ENCODE measurements at places on chromosomes 4 and X.

DNA sequence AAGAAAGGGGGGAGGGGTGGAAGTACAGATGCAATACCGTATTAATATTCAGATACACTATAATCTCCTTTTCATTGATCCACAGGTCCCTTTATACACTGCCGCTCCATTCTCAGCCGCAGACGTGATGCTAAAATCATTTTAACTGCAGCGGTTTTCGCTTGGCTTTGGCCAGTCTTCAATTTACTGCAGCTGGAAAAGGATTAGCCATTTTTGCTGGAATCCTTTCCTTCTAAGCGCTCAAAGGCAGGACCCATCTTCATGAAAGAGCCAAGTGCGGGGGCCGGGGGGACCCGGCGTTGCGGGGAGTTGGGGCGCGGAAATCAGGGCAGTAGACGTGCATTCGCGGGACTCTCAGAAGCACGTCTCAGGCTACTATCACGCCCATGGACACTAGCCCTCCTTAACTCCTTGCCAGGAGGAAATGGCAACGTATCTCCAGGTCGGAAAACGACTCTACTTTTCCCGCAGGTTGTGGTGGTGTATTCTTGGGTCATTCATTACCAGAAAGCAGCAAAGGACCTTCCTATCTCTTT lies 1.7 kb upstream of the PCDH10 start:
- DNase-seq: no peak

- DNase-seq: no peak
Observed at GRCh38 chr4:189001971-189002450, 862.8 kb downstream of the TRIML1 start.

DNA sequence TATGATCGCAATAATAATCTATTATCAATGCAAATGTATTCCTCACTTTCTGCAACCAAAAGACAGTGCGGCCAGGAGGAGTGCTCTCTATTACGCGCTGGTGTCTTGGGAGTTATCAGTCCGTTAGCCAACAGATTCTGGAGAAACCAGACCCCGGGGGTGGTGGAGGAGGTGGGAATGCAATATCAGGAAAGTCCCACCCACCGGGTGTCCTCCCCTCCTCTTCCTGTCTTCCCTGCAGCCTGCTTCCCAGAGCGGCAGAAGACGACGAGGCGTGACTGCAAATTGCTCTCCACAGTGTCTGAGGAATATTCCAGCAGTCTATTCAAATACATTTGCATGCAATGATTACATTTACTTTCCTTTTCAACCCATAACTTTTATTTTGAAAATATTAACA lies 17.9 kb upstream of the TLR3 start:
- no peak for DNase-seq

GRCh38 chrX:136674270-136674985 lies 26.5 kb downstream of the CD40LG start:
- no peak for DNase-seq

- DNase-seq: no peak
Observed at GRCh38 chrX:87397103-87397886, 120.3 kb upstream of the KLHL4 start.

- no peak for DNase-seq
Observed at GRCh38 chr4:150310159-150310895, 232.1 kb downstream of the DCLK2 start.

- no peak for DNase-seq
Observed at GRCh38 chrX:150028692-150029091, 90.4 kb upstream of the EOLA2 start.

GRCh38 chrX:114582264-114582632 lies 1.6 kb upstream of the HTR2C start:
- no peak for DNase-seq

DNA sequence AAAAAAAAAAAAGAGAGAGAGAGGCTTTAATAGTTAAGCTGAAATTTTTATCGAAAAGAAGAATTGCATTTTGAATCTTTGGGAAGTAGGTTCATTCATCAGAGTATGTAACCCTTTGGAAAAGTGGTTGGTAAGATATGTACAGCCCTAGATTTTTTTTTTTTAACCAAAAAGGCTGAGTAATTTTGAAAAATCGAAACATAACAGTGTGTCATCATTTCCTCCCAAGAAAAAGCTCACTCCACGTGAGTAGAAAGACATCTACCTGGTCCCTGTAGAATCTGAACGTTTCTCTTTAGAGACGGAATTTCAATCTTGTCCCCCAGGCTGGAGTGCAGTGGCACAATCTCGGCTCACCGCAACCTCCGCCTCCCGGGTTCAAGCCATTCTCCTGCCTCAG lies 16.2 kb downstream of the SHOX start:
- no peak for DNase-seq

DNA sequence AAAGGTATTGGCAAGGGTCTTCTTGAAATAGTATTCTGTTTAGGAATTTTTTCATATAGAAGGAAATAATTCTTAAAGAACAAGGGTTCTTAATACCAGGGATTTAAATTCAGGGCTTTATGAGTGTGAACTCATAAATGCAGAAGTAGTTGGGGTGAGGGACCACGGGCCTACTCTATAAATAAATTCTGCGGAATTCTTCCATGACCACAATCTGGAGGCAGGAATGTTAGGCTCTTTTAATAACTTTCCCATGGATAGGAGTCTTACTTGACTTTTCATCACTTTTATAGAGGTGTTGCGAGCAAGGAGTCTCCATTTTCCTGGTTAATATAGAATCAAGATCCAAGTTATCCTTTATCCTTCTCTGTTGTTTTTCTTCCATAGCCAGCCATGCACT lies 76.7 kb upstream of the SLC4A4 start:
- DNase-seq: no peak

DNA sequence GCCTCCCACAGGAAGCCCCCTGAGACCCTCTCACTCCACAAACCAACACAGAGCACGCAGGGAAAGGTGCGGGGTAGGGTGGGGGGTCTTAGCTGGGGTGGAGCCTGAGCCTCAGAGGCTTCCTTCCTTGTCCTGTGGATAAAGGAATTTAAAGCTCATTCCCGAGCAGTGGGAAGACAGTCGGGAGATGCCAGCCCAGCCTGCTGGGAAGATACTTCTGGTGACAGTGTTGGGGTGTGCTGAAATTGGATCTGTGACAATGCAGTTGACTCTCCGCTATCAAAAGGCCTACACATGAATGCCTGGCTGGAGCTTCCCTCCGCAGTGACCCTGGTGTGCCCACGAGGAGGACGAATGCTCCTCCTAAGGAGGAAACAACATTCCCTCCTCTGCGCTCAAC lies 45.5 kb downstream of the JAKMIP1 start:
- DNase-seq: no peak

GRCh38 chr4:26176598-26177149 lies 144.1 kb upstream of the RBPJ start:
- no peak for DNase-seq

DNA sequence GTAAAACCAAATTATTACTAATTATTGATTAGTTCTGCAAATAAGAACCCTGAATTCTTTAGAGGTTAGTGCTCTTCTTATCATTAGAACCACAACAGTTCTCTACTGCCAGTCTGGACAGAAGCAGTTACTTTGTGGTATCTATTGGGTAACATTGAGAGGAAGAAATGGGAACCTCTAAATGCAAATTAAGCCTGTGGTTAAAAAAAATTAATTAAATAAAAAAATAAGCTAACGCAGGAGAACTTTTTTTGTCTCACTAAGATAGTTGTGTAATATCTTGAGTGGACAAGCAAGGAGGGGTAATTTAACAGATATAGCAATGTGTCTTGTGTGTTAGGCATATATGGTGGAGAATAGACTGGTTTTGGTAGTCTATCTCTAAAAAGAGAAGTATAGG lies 32.9 kb upstream of the TET2 start:
- DNase-seq: no peak

DNA sequence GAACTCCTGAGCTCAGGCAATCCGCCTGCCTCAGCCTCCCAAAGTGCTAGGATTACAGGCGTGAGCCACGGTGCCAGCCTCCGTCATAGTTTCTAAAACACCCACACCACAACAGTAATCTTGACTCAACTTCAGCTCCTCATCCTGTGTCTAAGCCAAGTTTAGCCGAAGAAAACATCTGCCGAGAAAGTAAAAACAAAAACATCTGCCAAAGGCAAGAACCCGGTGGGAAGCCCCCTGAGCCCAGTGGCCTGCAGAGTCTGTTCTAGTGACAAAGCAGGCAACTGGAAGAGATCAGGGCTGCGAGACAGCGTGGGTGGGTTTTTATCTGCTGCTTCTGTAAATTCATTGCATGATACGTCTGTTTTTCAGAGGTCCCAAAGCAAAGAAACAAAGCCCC lies 26.6 kb upstream of the CD99 start:
- DNase-seq: no peak

- DNase-seq: no peak
Observed at GRCh38 chr4:155972098-155972497, 18.4 kb upstream of the CTSO start.

GRCh38 chr4:185693548-185694215 lies 118.3 kb downstream of the SORBS2 start:
- no peak for DNase-seq

DNA sequence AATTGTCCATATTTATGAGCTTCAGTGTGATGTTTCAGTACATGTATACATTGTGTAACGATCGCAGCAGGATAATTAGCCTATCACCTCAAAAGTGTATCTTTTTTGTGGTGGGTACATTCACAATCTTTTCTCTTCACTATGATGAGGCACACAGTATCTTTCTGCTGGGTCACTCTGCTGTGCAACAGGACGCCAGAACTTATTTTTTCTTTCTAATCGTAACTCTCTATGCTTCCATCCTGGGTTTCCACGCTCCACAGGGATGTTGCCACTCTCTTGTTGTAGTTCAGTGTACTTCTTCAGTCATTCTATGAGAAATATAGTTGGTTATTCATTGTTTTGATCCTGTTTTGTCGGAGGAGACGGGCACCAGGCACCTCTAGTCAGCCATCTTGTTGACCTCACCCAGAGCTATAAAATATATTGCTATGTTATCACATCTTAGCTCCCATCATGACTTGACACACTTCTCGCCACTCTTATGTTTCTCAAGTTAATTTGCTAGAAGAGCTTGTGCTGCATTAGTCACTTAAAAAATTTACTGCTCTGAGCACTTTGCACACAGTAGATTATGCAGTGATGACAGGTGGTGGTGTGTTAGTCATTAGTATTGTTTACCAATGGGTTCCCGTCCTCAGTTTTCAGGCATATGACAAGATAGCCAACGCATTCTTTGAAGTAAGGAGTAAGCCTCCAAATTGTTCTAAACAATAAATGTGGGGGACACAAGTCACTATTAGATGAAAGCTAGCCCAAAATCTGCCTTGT lies 1002.7 kb upstream of the PCDH7 start:
- no peak for DNase-seq

DNA sequence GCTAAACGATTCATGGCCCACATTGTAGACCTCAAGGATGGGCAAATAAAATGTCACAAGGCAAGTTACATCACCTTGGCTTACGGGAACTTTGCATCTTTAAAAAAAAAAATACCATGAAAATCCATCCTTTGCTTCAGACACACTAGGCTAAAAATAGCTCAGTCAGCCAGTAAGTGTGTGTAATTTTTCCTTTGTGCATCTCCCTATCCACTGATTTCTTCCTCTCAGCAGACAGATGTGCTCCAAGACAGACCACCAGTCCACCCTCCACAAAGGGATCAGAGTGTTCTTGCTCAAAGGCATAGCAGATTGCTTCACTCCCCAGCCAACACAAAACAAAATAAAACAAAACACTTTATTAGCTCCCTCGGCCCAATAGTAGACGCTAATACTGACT lies 14.6 kb downstream of the LDB2 start:
- no peak for DNase-seq

DNA sequence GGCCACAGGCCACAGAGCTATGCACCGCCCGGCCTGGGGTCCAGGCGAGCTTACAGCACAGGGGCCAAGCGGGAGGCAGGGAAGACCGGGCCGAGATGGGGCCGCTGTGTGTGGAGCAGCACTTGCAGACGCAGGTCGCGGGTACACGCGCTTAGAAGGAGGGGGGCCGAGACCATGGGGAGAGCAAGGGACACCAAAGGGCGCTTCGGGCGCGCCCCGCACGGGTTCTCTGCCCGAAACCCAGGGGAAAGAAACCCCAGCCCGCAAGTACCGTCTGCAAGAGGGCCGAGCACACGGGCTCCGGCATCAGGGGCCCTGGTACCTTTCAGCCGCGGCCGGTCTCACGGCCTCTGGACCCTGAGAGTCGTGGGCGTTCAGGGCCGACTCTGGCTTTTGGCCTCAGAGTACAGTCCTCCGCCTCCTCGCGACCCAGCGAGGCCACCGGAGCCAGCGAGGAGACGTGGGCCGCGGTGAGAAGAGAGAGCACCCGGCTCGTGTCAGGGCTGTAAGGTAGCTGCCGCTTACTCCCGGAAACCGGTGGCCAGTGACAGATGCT lies 342 bp downstream of the EOLA2 start:
- peak; percentile 9 for DNase-seq
